HEK293T (cell line): ENCODE measurements at places on chromosomes 3 and 15.

GRCh38 chr3:81394651-81395524, 366.6 kb downstream of the GBE1 start:
- DNase-seq, result no peak

GRCh38 chr15:85825719-85826118, 31.0 kb upstream of the KLHL25 start:
- DNase-seq, result no peak

DNA sequence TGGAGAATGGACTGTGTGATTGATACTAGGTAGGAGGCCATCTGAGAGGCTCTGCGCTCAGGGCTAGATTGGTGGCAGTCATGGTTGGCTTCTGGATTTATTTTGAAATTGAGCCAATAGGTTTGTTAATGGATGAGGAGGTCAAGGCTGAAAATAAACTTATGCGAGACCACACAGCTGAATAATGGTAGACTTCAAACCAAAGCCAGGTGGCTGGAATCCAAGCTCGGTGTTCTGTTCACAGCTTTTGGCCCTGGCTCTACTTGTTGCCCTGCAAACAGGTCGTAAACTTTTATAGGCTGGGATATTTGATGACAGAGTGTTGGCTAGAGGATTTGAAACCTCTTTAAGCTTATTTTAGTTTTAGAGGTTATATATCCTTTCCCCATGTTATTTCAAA, 160.4 kb downstream of the CHL1 start:
- no peak for DNase-seq

- DNase-seq, result no peak
Measured at GRCh38 chr15:47570044-47570443, 147.3 kb upstream of the SEMA6D start.
